CD4-positive, alpha-beta T cell (primary cell): ENCODE measurements at places on chromosomes 3 and 15. TPM values are rescaled to one million over a fixed set of nuclear protein-coding genes. Genes with fewer than 3 reads are reported as not detected.
A peak's percentile ranks its signal among the peaks of the same experiment; 100 is the strongest.

- DNase-seq: no peak
These were observed 52.9 kb upstream of the NUDT16 start for GRCh38 chr3:131328721-131329120.

Gene PARP9
- 13.2 TPM for total RNA-seq

DNA sequence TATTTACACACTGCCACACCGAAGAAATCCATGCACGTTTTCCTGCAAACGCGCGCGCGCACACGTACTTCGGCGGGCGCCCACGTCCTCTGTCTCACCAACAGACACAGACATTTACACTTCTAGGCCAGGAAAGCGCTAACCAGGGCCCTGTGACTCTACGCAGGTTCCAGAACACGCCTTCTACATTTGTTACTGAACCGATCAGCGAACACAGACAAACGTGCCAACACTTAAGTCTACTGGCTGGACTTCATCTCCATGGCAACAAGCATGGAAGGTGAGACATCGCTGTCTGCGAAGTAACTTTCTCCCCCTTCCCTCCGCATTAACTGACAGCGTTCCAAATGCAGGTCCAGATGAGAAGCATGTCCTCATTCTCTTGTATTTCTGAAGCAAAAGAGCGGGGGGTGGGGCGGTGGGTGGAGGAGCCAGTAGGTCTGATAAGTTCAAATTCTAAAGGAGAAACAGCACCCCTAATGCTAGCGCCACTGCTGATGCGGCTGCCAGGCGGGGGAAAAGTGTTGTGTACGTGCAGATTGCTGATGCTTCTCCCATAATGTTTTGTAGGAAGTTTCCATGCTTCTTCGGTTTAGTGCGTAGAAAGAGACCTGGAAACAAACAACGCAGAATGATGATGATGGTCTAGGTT, at the start of gene CTXN2:
TSS of gene CTXN2 (plus strand) at position 92 of the 652 bp plus-strand sequence. CDS start 9,636 bp downstream, outside the sequence.
- no peak for DNase-seq

GRCh38 chr3:138317687-138318086, 12.0 kb downstream of the NME9 start:
- DNase-seq: no peak

Gene CPN2
- total RNA-seq: not detected

DNA sequence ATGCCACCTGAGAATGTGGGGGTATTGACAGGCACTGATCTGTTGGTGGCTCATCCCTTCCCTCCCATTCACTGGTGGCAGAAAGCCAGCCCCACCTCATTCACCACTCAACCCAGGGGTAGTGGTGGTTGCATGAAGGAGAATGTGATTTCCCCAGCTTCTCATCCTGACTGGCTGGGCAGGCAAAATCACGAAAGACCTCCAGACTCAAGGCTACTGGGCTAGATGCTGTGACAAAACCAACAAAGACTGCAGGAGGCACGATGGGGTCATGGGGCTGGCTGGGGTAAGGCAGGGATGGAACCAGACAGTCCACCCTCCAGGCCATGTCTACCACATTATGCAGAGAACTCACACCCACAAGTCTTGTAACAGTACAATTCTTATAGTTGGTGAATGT, 33.9 kb downstream of the FSTL1 start:
- no peak for DNase-seq

Gene RARRES1
- total RNA-seq: not detected

Gene SLC27A2
- 0.22 TPM for total RNA-seq

DNA sequence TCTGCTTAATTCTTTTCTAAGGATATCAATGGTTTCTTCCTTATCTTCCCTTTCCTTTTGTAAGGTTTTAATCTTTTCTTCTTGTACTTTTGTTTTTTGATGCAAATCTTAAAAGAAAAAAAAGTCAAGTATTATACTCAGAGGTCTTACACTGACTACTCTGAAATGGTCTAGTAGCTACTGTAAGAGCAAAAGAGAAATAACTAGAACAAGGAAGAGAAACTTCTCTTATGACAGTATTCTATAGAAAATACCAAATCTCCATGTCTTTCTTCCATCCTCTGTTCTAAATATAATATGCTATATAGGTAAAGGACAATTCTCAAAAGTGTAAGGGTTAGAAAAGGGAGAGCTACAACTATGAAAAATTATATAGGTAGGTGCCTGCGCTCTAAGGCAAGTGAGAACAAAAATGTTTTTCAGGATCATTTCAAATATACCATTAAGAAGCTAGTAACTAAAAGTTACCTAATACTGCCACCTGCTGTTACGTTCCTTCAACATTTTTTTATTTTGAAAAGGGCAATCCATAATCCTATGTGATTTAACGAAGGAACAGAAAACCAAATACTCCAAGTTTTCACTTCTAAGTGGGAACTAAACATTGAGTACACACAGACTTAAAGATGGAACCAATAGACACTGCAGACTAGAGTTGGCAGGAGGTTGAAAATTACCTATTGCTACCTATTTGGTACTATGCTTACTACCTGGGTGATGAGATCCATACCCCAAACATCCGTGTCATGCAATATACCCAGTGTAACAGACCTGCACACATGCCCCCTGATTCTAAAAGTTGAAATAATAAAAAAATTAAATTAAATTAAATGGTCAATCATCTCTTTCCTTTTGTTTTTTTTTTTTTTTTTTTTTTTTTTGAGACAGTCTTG, 36.7 kb downstream of the CIP2A start:
- DNase-seq: no peak

Gene TM4SF1
- total RNA-seq: not detected

GRCh38 chr3:126959921-126960603, 22.9 kb upstream of the PLXNA1 start:
- DNase-seq: no peak

GRCh38 chr3:115632026-115632425, 8.7 kb downstream of the GAP43 start:
- DNase-seq: no peak

- no peak for DNase-seq
These were observed 97.4 kb downstream of the LRIG1 start for GRCh38 chr3:66403323-66403990.

GRCh38 chr3:107985496-107985895, 105.3 kb downstream of the CD47 start:
- peak; percentile 51 for DNase-seq

DNA sequence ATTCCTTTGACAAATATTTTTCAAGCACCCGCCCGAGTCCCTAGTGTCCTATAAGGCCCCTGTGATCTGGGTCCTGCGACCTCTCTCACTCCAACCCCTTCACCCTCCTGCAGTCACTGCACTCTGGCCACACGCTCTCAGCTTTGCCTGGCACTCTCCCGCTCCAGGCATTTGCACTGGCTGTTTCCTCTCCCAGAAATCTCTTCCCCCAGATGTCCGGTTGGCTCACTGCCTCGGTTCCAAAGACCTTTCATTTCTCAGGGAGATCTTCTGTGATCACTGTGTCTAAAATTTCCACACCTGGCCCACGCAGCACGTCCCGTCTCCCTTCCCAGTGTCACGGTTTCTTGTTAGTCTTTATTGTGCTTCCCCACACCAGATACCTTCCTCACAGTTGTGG, 97.4 kb downstream of the WNT7A start:
- no peak for DNase-seq

DNA sequence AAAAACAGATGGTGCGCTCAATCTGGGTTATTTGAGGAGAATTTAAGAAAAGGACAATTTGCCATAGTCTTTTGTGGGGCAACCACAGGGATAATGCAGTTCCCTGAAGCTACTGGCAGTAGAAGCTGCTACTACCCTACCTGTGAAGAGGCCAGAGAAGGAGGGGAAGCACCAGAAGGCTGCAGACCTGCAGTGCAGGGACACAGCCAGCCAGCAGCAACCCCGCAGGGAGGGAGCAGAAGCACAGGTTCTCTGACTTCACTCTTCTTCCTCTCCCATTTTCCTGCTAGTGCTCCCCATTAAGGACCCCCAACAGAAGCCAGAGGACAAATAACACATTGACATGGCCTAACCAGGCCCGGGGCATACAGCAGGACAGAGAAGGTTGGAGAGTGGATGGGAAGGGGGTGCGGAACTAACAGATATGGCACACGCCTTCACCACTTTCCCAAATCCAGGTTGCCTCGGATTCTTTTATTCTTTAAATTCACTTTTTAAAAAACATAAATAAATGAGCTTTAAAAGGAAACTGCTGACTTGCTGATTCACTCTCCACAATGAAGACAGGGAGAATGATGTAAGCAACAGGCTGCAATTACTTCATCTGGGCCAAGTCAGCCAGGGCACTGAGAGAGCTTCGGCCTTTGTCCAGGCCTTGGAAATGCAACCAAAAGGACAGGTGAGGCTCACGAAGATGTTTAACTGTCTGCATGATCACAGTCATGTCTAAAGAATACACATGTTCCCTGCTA, 30.1 kb downstream of the POPDC2 start:
- peak; percentile 46 for DNase-seq

Gene FSIP1
- 0.34 TPM for total RNA-seq

Gene C3orf85
- not detected for total RNA-seq

Gene TP63
- total RNA-seq: not detected

Gene PTPRG
- total RNA-seq: 0.05 TPM

DNA sequence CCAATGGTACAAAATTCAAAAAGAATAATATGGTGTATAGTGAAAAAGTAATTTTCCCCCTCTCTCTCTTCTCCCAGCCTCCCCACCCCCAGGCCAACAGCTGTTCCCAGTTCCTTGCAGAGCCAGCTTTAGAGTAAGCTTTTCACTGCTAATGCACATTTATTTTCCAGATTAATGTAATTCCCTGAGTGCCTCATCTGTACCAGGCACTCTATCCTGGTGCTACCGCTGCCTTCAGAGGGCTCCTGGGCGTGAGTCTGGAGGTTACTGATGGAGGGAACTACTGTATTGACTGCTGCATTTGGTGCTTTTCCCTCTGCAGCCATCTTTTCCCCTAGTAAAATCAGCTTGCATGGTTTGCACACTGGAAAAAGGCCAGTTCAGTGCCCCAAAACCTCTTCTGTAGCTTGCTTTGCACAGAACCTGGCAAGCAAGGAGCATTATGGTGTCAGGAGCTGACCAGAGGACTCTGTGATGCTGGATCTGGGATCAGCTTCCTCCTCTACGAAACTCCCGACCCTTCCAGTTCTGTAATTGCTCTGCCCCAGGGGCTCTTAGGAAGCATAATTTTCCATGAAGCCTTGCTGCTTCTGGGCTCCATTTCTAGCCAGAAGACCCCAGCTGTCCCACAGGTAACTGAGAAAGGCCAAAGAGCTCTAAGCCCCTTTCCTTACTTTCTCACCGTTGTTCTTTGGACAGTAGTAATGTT, 8.5 kb upstream of the USP3 start:
- no peak for DNase-seq

GRCh38 chr3:179149406-179149867, 1.3 kb downstream of the PIK3CA start:
- no peak for DNase-seq

Gene GABRR3
- total RNA-seq: not detected

GRCh38 chr3:55461896-55462295, 25.2 kb downstream of the WNT5A start:
- DNase-seq: no peak

GRCh38 chr3:150419959-150420358, 11.9 kb downstream of the TSC22D2 start:
- DNase-seq: no peak

GRCh38 chr3:47848599-47849117, 45.7 kb downstream of the DHX30 start:
- no peak for DNase-seq

Gene DENND4A
- 64.1 TPM for total RNA-seq

DNA sequence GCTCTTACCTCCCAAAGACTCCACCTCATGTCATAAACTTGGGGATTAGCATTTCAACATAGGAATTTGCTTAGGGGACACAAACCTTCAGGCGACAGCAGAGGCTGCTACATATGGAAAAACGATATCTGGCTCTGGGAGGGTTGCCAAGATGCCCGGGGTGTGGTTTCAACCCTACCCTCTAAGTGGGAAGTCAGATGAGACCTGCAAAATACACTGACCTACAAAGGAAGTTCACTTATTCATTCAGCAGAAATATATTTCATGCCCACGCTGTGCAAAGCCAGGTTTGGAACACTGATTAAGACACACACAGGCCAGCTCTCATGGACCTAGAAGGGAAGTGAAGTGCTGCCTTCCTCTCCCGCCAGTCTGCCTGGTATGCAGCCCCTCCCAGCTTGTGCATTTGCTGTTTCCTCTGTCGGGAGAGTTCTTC, 239.3 kb downstream of the FEZF2 start:
- no peak for DNase-seq

Gene MINDY4B
- total RNA-seq: not detected

DNA sequence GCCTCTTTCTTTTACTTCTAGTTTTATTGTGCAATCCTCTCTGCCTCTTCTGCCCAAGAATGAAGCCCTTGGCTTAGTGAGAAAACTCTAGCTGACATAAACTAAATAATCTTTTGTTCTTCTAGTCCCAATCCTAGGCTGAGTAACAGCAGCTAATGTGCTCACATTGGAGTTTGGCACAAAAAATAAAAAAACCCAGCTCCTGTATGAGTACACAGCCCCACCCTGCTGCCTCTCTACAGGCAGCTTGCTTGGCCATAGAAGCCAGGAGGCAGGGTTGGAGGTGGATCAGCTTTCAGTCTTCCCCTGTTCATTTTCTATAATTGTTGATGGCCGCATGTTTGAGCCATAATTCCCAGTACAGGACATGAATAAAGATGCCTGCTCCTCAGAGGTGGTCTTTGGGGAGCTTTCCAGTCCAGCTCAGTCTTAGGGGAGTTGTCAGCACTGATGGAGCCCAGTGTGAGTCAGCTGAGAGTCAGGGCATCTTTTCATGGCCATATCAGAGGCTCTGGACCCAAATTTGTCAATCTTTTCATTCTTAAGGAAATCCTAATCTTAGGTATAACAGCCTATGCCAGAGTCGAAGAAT, 46.7 kb downstream of the RTP1 start:
- no peak for DNase-seq

DNA sequence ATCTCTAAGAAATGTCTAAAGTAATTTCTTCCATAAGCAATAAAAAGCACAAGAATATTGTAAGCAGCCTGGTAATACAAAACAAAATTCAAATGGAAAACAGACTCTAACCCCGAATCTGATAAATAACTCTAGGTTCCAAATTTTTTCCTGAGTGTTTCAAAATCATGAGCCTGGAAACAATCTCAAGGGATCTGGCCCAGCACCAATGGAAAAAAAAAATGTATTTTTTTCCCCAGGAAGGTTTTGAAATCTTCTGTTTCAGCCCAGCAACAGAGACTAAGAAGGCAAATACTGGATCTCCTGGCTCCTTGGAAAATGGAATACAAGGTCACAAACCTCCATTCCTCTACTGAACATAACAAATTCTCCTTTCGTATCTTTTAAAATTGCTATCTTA, 13.0 kb downstream of the TBC1D2B start:
- DNase-seq: no peak
